ENCODE measurements at places on chromosomes 6 and 20.

DNA sequence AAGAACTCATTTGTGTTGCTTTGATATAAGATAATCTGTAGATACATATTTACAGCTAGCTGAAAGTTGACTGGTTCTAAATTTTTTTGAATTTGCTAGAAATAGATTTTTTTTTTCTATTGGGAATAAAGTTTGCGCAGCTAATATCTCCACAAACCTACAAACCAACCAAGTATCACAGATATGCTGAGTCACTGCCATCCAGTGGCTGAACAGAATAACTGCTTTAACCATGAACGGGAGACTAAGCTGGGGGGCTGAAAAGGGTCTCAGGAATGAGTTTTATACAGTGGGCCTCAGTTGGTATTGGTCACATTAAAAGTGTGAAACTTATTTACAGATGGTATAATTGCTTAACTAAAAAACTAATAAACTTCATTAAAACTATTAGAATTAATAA lies 326.7 kb upstream of the CNR1 start:
- DNase-seq = no peak

- no peak for DNase-seq
Measured at GRCh38 chr6:30480536-30481156, 8.7 kb upstream of the HLA-E start.

DNA sequence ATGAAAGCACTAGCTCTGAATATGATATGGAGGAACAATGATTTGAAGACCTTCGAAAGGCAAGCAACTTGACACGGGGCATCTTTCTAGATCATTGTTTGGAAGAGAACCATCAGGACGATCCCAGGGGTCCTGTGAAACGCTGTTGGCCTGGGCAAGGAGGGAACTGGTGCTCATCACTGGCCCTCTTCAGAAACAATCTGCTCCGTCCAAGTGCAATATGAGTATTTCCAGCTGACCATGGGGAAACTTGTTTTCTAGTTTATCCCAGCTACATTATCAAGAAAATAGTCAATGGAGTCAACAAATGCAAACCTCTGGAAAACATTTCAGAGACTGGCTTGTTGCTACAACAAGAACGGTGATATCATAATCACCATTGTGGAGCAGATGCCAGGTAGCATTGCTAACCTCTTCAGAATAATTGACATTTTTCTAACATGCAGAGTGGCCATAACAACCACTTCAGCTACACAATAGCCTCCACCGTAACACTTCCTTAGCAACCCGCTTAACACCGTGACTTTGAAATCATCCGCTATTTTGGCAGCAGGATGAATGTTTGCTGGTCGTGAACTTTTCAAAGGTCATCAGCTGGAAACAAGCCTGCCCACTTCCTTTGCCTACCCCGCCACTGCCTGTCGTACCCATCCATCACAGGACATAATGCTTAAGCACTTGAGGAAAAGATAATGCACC lies 112.0 kb upstream of the PDE10A start:
- DNase-seq = no peak

- DNase-seq = no peak
Measured at GRCh38 chr6:40037271-40037670, 103.0 kb upstream of the MOCS1 start.

DNA sequence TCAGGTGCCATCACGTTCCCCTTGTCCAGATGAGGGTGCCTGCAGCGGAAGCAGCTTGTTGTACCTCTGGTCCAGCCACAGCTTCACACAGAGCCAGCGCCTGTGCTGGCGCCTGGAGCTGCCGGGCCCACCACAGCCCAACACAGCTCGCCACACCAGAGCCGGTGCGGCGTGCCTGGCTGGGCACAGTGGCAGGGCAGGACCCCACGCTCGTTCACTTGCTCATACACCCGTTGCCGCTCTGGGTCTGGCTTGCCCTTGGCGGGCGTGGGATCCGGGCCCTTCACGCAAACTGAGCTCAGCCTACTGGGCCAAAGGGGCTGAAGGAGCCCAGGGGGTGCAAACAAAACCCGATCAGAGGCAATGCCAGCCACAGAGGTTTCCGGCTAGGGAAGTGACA lies 492.5 kb upstream of the MANEA start:
- DNase-seq = no peak

DNA sequence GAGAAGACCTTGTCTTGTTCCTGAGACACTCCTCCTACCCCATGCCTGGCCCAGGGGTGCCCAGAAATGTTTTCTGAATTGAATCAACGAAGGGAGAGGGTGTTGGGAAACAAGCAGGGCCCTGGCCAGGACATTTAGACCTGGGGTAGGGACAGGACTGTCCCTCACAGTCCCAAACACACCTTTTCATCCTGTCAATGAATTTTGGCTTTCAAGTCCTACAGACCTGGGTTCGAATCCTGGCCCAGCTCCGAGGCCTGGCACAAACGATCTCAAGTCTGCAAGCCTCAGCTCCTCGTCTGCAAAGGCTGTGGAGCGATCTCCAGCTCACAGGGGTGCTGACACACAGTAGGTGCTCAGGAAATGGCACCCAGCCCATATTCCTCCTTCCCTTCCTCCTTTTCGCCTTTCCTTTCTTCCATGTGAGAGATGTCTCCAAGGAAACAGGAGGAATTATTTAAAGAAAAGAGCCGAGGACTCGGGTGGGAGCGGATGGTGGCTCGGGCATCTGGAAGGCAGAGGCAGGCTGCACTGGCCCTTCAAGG lies 7.3 kb upstream of the DLGAP4 start:
- no peak for DNase-seq

DNA sequence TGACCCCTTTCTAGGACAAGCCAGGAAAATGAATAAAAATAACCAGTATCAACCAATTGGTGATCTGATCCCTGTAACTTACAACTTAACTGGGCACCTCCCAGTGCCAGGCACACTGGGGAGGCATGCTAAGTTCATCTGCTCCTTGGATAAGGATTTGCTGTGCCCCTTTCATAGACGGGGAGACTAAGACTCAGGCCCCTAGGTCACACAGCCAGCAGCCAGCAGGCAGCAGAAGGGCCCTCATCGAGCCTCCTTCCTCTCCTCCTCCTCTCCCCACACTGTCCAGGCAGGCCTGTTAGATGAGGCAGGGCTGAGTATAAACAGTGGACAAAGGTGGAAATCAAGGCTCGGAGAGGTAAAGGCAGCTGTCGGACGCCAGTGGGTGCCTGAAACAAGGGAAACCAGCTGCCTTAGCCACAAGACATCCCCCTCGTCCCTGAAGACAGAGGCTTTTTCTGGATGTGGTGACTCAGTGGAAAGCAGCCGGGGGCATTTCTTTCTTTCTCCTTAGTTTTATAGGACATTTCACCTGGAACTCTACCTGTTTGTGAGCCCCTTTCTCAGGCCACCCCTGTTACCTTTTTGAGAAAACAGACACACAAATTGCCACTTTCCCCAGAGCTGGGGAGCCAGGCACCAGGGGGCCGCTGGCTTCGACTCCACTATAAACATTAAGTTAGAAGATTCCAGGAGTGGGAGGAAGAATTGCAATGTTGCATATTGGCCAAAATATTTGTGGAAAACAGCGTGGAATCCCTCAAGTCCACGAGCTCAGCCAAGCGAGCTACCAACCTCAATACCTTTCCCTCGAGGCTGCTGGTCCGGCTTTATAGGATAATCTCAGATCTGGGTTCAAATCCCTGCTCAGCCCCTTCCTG lies 166.0 kb downstream of the PREX1 start:
- DNase-seq = no peak

GRCh38 chr6:149842331-149842730 lies 21.8 kb downstream of the LRP11 start:
- DNase-seq = no peak

GRCh38 chr6:116990679-116991078 lies 113.6 kb downstream of the RFX6 start:
- DNase-seq = no peak

DNA sequence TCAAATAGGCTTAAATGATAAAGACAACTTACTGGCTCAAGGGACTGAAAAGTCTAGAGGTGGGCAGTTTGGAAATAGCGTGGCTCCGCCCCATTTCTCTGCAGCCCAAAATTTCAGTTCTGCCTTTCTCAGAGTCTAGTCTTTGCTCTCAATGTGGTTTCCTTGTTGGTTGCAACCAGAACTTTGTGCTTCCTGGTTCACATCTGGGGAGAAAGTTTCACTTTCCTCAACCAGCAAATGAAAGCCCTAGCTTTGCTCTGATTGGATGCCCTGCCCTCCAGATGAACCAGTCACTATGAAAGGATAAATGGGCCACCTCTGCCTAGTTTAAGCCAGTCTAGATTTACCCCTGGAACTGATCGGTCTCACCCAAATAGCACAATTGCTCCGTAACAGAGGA lies 14.9 kb downstream of the SYCP2L start:
- DNase-seq = no peak

DNA sequence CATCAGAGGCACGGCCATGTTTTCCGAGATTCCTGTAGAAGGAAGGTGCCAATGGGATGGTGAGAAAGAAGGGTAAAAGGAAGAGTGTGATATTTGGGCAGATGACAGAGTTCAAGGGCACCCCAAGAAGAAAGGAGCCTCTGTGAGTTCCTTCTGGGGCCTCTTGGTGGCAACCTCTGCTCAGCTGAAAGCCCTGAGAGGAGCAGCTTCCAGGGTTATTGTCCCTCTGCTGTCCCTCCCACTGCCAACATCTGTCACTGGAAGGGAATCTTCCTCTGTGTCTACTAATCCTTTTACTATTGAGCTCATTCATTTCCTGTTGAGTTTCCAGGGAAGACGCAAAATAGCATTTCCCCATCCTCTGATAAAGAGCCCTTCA lies 40.0 kb upstream of the KCNK16 start:
- no peak for DNase-seq

DNA sequence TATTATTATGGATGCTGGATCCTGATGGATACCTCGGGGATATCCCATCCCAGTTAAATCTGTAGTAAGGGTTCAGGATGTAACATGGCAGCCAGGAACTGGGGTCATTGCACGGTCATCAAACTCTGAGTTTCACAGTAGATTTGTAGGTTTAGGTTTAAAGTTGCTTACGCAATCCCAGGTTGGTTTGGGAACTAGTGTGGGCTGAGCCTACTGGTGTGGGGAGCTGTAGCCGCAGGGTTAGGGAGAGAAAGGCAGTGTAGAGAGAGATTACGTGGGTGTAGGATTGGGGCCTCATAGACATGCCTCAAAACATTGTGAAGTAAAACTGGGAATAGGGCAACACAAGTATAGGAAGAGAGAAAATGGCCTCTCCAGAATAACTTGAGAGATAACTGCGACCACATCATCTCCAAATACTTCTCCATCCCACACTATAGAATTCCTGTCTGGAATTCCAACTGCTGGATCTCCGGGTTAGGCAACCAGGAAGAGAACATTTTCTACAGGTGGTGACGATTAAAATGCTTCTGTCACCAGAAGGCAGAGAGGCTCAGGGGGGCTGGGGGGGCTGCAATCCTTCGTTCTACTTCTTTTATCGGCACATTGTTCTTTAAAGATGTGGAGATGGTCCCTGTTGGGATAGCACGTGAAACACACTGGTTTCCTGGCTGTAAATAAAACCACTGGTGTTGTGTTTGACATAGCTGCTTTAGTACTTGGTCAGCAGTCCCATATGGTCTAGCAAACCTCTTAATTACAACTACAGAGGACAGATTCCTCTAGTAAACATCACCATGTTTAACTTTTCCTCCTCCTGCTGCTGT lies 44.9 kb upstream of the TMEM170B start:
- DNase-seq = no peak

DNA sequence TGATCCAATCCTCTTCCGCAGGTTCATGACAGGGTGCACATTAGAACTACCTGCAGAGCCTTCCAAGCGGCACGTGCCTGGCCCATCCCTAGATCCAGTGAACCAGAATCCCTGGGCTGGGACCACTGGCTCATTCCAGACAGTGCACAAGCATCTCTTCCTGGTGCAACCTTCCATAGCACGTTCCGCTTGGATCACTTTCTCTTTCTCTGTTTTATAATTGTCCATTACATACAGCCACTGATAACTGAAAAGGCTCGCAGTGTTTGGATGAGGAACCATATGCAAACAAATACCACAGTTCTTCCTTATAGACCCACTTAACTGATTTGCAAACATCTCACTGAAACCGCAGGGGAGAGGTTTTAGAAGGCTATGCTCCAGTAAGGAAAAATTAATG lies 59.6 kb upstream of the DDR1 start:
- DNase-seq = no peak

- no peak for DNase-seq
Measured at GRCh38 chr6:89944826-89945407, 50.6 kb downstream of the GJA10 start.

- no peak for DNase-seq
Measured at GRCh38 chr6:52157301-52157941, 28.8 kb upstream of the IL17A start.

GRCh38 chr20:58688840-58689239 lies 3.8 kb upstream of the NPEPL1 start:
- no peak for DNase-seq

DNA sequence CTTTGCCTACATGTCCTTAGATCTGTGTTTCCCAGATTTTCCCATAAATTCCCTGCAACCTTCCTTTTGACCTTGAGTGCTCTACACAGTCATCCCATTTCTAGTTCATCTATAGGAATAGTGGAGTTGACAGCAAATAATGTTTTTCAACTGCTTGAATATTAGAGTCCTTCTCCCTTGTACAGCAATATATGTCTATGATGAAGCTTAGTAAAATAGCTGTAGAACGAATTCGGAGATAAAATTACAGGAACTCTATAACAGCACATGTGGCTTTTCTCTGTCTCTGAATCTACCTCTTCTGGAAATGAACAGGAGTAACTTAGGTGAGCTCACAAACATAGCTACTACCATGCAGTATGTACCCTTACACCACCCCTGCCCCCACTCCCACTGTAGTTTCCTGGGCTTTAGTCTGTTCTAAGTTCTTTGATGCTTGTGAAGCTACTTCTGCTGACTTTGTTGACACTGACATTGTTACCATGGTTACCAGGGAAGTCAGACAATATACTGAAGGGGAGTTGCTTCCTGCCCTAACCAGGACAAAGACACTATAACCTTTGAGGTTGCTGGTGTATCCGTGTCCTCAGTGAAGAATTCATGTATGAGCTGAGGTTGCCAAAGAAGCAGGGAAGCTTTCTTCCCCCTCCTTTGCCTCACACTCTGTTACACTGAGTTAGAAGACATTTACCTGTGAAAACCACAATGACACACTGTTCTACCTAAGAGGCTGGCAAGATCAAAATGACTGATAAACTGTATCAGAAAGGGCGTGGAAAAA lies 35.8 kb upstream of the SHLD1 start:
- DNase-seq = no peak

DNA sequence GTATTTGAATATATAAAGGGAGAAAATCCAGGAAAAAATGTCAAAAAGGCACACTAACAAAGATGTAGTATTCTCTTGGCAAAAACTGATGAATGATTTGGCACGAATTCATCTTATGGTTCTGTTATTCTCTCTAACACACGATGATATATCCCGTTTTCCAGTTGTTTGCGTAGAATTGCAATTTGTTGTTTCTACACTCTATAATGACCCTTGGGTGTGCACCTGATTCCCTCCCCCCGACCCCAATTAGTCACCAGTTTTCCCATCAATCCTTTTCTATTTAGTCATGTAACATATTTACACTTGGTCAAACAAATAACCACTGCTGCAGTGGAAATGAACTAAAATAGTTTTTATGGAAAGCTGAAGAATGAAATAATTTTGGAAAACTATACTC lies 1.5 kb upstream of the ARID1B start:
- DNase-seq = no peak

Measured in esophagus squamous epithelium (tissue), 5 donors.